H7 (cell line): ENCODE measurements at places on chromosomes 3 and 15. TPM values are rescaled to one million over a fixed set of nuclear protein-coding genes. Genes with fewer than 3 reads are reported as not detected.

GP9 gene
- total RNA-seq = not detected in 2 replicates

AHSG gene
- total RNA-seq = not detected in 2 replicates

SYNM gene
- 2.1 and 2.8 TPM in 2 replicates for total RNA-seq

EOMES gene
- 24.0 and 54.9 TPM in 2 replicates for total RNA-seq

ACOX2 gene
- total RNA-seq = 2.9 and 4.2 TPM in 2 replicates

AADACL2 gene
- total RNA-seq = not detected in 2 replicates

FEZF2 gene
- 0.14 TPM in 1 of 2 replicates, not detected in the other for total RNA-seq

OSTN gene
- not detected in 2 replicates for total RNA-seq

TMED3 gene
- 65.7 and 71.8 TPM in 2 replicates for total RNA-seq

CFAP91 gene
- total RNA-seq = 0.37 and 1.8 TPM in 2 replicates

CYP1A2 gene
- not detected in 2 replicates for total RNA-seq

ATP13A5 gene
- 0.03 TPM in 1 of 2 replicates, not detected in the other for total RNA-seq

CKMT1B gene
- total RNA-seq = 18.4 and 24.2 TPM in 2 replicates

GPR15 gene
- total RNA-seq = not detected in 2 replicates

C2CD4A gene
- total RNA-seq = not detected in 2 replicates

MBNL1 gene
- total RNA-seq = 11.1 and 25.3 TPM in 2 replicates

- peak; percentile 27 for DNase-seq
Observed at GRCh38 chr15:20349774-20350498, 191.7 kb downstream of the GOLGA6L6 start.

GRCh38 chr3:112587336-112587735 lies 25.5 kb downstream of the SLC35A5 start:
- no peak for DNase-seq

GRCh38 chr3:129607391-129608068 lies 1.1 kb upstream of the PLXND1 start:
- DNase-seq = no peak

GRCh38 chr3:150346981-150347863 lies 60.9 kb upstream of the TSC22D2 start:
- DNase-seq = no peak

- DNase-seq = no peak
Observed at GRCh38 chr3:170701696-170702678, 116.1 kb upstream of the SLC7A14 start.

GRCh38 chr15:39130556-39131379 lies 450.1 kb upstream of the THBS1 start:
- no peak for DNase-seq

DNA sequence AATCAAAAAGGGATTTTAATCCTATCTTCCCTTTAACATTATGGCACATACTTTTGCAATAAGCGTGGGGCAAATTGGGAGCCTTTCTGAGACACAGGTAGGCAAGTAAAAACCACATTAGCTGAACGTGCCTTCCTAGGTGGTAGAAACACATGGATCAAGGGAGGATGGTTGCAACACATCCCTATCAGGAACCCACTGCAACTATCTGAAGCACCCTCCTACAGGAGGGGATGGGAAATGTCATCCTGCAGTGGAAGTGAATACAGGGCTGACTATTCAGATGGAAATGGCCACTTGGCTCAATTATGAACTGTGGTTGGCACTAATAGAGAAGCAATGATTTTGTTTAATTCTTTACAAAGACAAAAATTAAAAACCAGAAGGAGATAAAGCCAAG lies 826.3 kb downstream of the FHIT start:
- peak; percentile 19 for DNase-seq

DNA sequence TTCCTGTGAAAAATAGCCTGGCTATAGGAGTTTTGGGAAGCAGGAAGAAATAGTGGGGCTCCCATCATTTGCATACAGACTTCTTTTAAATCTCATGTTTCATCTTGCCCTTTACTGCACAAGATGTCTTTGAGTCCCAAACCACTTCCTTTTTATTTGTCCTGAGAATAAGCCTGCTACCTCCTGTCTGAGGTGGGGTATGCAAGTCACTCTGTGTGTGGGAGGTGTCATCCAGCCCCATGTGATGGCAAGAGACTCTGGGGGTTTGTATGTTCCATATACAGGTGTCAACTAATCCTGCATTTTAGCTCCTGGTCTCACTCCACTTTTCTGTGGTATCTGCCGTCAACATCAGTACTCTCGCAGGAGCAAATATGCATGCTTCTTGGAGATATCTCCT lies 102.0 kb downstream of the OTOL1 start:
- no peak for DNase-seq

GRCh38 chr3:194967151-194968117 lies 281.8 kb downstream of the FAM43A start:
- no peak for DNase-seq

GRCh38 chr3:117998071-117998470 lies 1036.6 kb downstream of the IGSF11 start:
- DNase-seq = no peak

GRCh38 chr15:73303636-73304035 lies 65.1 kb downstream of the HCN4 start:
- no peak for DNase-seq

GRCh38 chr15:47876986-47877385 lies 159.7 kb downstream of the SEMA6D start:
- DNase-seq = no peak

GRCh38 chr15:48144889-48145288 lies 24.1 kb downstream of the SLC24A5 start:
- no peak for DNase-seq

- DNase-seq = no peak
Observed at GRCh38 chr15:39321977-39322376, 258.9 kb upstream of the THBS1 start.

DNA sequence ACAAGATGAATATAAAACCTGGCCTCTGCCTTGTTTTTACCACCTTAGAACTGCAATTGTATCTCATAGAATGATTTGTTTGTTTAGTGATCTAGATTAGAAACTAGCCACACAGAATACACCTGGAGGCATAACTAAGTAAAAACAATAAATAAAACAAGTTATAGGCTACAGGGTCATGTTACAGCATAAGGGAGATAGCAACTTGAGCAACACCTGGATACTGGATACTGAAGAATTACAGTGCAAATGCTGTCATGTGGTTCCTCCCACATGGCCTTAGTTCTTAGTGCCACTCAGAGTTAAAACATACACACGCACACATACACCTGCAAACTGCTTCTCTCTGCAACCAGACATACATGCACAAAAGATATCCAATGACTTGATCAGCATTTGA lies 563.4 kb upstream of the DPPA4 start:
- DNase-seq = no peak

DNA sequence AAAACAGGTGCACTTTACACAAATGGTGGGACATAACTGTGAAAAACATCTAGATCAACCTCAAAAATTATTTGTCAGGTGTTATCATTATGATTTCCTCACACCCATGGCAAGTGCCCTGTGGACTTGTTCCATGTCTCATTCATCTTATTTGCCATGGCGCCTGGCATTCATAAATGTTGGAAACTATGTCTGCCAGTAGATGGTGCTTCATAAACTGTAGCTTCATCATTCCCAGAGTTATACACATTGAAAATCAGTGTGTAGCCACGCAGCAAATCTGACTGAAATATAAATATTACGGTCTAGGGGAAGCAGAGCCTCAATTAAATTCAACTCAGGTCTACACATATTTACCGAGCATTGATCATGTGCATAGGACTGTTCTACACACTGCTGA lies 90.7 kb downstream of the IMPG2 start:
- no peak for DNase-seq

DNA sequence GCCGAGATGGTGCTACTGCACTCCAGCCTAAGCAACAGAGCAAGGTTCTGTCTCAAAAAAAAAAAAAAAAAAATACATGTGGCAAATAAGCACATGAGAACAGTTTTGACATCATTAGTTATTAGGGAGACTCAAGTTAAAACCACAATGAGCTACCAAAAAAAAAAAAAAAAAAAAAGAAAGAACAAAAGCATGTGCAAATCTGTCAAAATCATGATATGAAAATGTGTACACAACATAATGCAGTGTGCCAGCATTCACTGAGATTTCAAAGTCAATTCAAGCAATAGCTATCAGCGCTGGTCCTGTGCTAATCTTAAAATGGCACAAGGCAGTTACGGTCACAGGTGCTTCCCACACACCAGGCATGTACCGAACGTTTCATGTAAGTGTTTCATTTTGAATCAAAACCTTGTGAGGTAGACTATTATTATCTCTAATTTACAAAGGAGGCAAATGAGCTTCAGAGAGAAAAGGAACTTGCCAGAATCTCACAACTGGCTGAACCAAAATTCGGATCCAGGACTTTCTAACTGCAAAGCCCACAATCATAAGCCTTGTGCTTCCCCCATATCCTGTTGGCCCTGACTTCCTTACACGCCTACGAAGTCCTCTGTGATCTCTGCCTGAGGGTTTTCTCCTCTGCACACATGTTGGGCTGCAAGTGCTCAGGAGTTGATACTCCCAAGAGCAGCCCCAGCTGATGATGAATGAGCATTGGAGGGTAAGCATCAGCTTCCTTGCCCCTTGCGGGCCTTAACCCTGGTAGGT lies 200.1 kb upstream of the PROK2 start:
- no peak for DNase-seq

- DNase-seq = peak; percentile 21
Observed at GRCh38 chr15:57865294-57865693, 158.8 kb downstream of the POLR2M start.

DNA sequence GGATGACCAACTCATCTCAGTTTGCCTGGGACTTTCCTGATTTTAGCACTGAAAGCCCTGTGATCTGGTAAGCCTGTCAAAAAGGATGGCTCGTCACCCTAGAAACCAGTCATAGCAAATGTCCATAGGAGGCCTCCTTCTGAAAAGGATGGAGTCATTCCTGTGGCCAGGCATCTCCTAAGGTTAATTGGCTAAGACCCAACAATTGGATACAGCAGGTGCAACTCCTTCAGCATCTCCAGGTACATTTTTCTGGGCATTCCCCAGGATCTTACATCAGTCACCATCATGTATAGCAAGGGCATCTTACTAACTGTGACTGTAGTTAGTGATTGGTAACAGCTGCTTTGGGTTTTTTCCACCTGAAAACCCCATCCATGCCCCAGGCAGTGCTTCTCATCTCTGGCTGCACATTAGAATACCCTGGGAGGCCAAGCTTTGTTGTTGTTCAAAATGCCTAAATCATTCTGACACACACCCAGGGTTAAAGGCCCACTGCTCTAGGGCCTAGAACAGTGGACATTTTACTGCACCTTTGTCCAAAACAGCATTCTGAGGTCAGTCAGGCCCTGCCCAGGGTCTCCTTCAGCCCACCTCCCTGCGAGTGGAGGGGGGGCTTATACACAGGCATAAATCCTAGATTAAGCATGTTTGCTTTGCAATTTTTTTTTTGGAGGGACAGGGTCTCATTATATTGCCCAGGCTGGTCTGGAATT lies 28.3 kb upstream of the GALNT15 start:
- no peak for DNase-seq

- no peak for DNase-seq
Observed at GRCh38 chr3:94525043-94525442, 462.2 kb downstream of the NSUN3 start.

- no peak for DNase-seq
Observed at GRCh38 chr3:15769256-15769915, 28.4 kb downstream of the ANKRD28 start.

GRCh38 chr3:26280517-26280916 lies 342.1 kb upstream of the LRRC3B start:
- peak; percentile 8 for DNase-seq

DNA sequence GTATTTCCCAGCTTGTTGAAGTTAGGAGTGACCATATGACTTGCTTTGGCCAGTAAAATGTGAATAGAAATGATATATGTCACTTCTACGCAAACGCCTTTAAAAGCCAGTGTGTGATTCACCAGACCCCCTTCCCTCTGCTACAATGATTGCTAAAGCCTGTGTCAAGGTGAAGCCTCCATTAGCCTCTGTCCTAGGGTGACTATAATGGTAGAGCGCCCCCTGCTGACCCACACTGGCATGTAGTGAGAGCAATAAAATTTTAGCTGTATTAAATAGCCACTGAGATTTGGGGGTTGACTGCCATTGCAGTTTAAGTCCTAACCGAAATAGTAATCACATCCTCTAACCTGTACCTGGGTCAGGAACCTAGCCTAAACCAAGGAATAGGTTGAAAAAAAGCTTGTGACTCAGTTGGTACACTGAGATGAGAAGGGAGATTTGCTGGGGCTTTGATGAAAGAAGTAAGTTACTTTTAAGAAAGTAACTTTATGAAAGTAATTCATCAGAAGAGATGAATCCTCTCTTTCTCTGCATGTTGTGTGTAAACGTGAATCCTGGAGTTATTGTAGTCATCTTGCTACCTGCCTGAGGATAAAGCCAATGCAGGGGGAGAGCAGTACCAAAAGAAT lies 52.6 kb downstream of the GTF2E1 start:
- peak; percentile 41 for DNase-seq

DNA sequence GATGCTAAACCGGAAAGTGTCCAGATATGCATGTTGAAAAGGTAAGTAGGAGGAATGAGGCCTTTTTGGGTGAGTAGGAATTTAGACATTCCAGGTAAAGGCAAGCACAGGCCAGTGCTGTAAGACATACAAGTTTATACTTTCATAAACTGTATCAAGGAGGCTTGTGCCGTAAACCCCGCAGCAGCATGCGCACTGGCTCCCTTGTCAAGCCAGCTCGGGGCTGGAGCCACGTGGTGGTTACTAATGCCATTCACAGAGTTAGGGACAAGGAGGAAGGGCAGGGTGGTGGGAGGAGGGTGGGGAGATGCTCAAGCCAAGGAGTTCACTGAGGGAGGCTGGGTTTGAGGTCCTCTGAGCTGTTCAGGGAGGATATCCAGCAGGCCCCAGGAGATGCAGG lies 35.8 kb downstream of the PLD1 start:
- DNase-seq = no peak

- DNase-seq = no peak
Observed at GRCh38 chr3:78022232-78022631, 982.3 kb downstream of the ROBO2 start.

DNA sequence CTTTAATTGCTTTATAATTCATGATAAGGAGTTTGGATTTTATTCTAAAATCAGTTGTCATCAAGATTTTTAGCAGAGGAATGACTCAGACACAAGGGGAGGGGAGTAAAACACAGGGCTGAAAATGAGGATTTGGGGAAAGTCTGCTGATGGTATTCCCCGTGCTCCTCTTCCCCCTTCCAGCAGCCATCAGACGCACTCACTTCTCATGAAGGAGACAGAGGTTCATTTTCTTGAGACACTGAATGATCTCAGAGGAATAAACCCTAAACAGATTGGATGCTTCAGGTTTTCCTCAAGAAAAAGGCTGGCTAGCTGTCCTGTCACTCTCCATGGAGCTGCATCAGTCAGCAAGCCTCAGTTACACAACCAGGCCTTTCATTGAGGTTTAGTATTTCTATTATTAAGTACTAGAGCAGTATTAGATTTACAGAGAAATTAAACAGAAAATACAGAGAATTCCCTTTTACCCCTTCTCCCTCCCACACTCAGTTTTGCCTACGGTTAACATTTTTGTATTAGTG lies 166.4 kb downstream of the C3orf70 start:
- no peak for DNase-seq

GRCh38 chr3:152874896-152875749 lies 40.2 kb downstream of the P2RY1 start:
- no peak for DNase-seq

DNA sequence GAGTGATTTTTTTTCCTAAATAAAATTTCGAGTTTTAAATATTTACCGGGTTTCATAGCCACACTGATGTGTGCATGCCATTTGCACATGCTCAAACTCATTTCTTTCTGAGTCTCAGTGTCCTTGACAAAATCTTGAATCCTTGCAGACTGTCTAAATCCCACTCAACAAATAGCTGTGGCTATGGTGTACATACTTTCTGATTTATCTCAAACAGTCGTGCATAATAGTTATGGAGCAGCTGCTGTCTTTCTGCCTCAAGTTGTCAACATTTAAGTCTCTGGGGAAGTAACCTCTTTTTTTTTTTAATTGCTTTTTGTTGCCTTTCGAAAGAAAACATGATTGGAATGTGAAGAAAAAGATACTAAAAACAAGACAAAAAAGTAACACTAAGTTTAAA lies 52.8 kb upstream of the UTS2B start:
- DNase-seq = no peak
